ENCODE measurements at places on chromosomes 4 and X. TPM values are rescaled to one million over a fixed set of nuclear protein-coding genes. Genes with fewer than 3 reads are reported as not detected.

DNA sequence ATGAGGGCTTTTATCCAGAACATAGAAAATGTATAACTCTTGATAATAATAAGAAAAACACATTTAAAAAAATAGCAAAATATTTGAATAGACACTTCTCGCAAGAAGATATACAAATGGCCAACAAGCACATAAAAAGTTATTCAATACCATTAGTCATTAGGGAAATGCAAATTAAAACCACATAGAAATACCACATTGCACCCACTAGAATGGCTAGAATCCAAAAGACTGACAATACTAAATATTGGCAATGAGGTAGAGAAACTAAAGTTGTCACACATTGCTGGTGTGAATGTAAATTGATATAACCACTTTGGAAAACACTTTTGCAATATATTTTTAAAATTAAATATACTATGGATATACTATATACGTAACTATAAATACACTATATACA, 754.3 kb upstream of the MAGEB2 start:
- no peak for DNase-seq

- DNase-seq = no peak
Measured at GRCh38 chr4:25608644-25609043, 47.0 kb upstream of the SLC34A2 start.

DNA sequence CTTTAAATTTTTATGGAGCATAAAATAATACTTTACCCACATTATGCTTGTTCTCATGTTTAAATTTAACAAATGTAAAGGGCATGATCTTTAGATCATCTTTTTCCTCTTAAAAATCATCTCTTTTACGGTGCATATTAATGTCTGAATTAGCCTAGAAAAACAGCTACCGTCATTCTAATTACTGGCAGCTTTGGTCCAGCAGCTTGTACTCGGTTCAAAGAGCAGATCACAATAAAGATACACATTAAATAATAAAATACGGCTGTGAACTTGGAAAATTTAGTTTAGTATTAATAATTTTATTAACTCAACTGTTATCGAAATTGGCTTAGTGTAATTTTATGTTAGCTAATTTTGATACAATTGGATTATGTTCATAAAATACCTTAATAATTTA, 19.1 kb downstream of the CCSER1 start:
- DNase-seq = no peak

GRCh38 chrX:72042852-72043248, 88.9 kb downstream of the RTL5 start:
- DNase-seq = no peak

DNA sequence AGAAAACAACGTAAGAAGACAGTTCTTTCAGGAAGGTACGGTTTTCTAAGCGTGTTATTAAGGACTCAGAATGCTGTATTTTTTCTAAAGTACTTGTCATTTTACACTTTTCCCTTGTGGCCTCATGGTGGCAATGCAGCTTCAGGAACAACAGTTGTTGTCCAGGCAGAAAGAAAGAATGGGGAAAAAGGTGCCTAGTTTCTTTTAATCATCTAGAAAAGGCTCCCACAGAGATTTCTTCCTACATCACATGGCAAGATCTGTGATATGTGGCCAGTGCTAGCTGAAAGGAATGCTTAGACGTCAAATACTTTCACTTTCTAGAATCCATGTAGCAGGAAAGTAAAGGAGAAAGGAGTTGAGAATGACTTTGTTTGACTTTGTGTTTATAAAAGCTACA, 49.0 kb upstream of the TRAM1L1 start:
- no peak for DNase-seq

DNA sequence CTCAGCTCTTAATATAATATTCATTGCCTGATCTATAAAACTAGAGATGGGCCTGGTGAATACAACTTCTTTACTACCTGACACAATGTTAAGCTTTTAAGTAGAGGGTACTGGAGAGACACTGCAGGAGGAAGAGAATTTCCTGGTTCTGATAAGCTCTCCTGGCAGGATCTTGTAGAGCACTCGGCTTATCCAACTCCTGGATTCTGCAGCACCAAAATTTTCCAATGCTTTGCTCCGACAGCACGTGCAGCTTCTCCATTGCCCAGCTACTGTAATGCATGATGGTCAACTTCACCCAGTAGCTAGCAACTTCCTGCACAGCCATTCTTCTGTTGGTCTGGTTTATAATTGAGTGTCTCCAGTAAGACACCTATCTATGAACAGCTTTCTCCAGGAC, 686.2 kb upstream of the BOD1L1 start:
- no peak for DNase-seq

GRCh38 chrX:19381326-19381725, 37.6 kb downstream of the PDHA1 start:
- no peak for DNase-seq

GRCh38 chr4:86498863-86499166, 95.3 kb upstream of the PTPN13 start:
- DNase-seq = no peak

DNA sequence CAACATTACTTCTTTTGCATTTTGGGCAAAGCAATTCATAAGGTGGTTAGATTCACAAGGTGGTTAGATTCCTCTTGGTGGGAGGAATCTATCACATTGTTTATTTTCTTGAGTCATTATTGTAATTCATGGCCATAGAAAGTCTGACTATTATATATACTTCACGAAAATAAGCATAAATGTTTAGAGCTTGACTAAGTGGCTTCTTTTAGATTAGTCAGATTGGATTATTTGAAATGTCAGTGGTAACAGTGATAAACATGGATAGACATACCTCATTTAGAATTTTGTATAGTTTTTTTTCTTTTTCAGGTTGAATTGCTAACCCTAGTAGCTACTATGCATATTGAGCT, 24.9 kb upstream of the DYNLT3 start:
- no peak for DNase-seq

DNA sequence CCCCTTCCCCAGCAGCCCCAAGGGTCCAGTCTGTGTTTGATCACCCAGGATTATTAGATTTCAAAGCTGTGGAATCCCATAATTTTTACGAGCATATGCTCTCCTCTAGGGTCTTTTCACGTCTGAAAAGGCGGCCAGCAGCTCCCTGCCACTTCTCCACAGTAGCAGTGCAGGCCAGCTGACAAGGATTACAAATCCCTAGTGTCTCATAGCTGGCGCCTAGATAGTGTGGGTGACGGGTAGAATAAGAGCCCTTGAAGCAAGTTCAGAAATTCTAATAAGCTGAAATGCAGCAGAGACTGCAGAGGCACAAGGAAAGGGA, 79.4 kb downstream of the RLIM start:
- no peak for DNase-seq

DNA sequence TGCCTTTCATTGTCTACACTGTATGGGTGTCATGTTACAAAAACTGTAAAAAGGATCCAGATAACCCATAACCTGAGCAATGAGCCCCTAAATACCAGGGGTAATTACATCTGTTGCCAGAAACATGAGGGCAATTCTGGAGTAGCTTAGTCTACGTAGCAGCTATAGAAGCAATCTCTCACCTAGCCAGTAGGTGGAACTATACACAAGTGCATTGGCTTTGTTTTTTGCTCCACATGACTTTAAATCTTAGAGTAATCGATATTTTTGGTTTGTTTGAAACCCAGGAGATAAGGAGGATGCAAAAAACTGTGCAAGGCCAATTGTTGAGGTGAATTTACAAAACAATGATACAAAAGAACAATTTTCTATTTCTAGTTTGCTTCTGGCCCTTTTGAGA, 57.5 kb downstream of the GPR82 start:
- peak; percentile 45 for DNase-seq

GRCh38 chr4:43345323-43345925, 452.9 kb downstream of the GRXCR1 start:
- no peak for DNase-seq

GRCh38 chr4:181507180-181507835, 735.9 kb upstream of the TENM3 start:
- no peak for DNase-seq

- no peak for DNase-seq
Measured at GRCh38 chr4:131207589-131207988, 1941.5 kb upstream of the PCDH10 start.

- DNase-seq = no peak
Measured at GRCh38 chrX:152950786-152951185, 43.1 kb downstream of the PNMA5 start.

- no peak for DNase-seq
Measured at GRCh38 chrX:129647418-129648410, 7.0 kb downstream of the APLN start.

- DNase-seq = no peak
Measured at GRCh38 chrX:97898798-97899197, 1015.1 kb downstream of the RPA4 start.

Gene MAGEE1
- total RNA-seq = 0.44 TPM

Gene MAMLD1
- total RNA-seq = 0.22 TPM

Gene PALLD
- 13.7 TPM for total RNA-seq

Gene IL1RAPL1
- total RNA-seq = 0.22 TPM

Gene SLC25A6
- 193 TPM for total RNA-seq

Gene SUV39H1
- total RNA-seq = 3.7 TPM

Gene SPATA4
- total RNA-seq = not detected

Gene TCEAL6
- total RNA-seq = not detected

Gene ZNF827
- total RNA-seq = 2.4 TPM

Measured in lung microvascular endothelial cell (primary cell).